EL (cell line): ENCODE measurements at places on chromosomes 7 and 10.
A peak's percentile ranks its signal among the peaks of the same experiment; 100 is the strongest.

GRCh38 chr10:90884431-90884830 is 12.7 kb downstream of the RPP30 start:
- DNase-seq, result peak; percentile 41

DNA sequence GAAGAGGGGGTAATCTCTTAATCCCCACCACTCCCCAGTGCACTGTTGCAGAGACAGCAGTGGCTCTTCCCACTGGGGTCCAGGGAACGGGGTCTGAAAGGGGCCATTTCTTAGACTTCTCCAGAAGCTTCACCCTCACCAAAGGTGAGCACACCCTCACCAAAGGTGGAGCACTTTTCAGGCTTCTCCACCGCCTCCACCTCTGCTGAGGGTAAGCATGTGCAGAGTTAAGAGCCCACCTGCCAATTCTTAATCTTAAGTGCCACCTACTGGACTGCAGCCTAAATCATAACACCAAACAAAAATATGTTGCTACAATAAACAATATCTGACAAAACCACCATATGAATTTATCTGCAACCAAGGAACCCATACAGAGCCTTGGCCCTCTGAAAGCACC is 27.0 kb downstream of the SNX13 start:
- DNase-seq, result no peak

DNA sequence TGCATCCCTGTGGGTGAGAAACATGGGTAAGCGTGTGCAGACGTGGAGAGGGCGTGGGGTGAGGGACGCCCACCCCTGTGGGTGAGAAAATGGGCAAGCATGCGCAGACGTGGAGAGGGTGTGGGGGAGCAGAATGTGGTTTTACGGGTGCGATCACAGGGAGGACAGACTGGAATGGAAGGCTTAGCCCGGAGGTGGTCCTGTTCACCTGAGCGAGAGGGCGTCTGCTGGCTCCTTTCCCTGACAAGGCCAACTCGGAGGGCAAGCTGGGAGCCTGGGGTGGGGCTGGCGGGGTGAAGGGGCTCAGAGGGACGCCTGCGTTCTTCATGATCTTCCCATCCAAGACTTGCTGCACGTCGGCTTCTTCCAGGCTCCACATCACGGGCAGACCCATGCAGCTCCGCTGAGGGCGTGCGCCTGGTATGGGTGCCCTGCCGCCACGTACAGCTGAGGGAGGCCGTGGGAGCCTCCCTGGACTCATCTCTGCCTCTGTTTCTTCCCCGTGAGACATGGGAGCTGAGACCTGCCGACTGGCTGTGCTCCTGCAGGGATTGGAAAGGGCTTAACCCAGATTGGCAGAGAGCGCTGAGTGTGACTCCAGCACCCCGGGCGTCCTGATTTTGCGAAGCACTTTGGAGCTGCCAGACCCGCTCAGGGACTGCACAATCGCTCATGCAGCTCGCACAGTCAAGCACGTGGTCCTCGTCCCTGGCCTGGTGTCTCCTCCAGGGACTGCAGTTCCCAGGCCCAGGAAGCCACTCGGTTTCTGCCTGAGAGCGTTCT is 74.3 kb upstream of the SHH start:
- DNase-seq, result no peak

GRCh38 chr10:62424026-62424425 is 49.9 kb downstream of the ZNF365 start:
- DNase-seq, result no peak

DNA sequence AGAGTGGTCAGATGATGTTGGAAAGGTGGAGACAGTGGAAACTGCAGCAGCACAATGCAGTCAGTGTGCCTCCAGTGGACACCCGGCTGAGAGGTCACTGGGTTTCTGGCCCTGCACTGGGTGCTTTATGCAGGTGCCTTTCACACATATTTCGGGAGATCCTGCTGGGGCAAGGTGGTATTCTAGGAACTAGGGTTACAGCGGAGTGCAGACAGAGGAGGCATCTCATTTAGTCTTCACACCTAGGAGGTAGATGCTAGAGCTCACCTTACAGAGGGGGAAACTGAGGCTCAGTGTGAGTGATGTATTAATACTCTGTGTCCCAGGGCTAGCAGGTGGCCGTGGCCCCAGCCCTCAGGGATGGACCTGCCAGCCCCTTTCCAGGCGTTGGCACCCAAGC is 103.9 kb upstream of the KCTD7 start:
- DNase-seq, result no peak

DNA sequence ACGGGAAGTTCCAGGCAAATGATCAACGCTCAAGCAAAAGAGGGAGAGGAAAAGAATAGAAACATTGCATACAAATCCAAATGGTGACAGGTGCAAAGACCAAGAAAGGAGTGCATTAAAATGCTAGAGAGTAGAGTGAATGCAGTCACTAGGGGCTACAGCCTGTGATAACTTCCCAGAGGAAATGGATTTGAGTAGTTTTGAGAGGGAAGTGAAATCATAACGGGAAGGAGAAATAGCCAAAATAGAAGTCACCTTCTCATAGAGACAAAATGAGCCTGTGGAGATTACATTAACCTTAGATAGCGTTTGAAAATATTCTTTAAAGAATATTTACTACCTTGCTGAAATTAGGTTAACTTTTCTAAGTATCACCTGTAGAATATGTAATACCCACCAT is 26.5 kb downstream of the NUP42 start:
- DNase-seq, result no peak

DNA sequence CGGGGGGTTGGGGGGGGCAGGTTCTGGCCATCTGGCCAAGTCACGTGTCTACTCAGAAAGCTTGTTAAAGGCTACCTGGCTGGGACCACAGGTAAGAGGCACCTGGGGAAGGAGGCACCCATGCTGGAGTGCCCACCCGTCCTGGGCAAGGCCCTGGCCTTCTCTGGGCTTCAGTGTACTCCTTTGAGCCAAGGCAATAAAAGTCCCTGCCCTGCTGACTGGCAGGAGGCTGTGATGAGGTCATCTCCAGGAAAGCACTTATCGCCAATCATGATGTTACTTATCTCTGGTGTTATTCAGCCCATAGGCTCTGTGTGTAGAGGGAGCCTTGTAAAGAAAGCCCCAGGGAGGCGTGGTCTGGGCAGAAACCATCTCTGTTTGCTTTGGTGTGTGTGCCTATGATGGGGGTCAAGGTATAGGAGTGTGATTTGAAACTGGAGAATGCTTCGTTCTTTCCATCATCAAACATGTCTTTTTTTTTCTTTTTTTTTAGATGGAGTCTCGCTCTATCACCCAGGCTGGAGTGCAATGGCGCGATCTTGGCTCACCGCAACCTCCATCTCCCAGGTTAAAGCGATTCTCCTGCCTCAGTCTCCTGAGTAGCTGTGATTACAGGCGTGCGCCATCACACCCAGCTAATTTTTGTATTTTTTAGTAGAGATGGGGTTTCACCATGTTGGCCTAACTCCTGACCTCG is 2.5 kb upstream of the CLDN4 start:
- peak; percentile 79 for DNase-seq

DNA sequence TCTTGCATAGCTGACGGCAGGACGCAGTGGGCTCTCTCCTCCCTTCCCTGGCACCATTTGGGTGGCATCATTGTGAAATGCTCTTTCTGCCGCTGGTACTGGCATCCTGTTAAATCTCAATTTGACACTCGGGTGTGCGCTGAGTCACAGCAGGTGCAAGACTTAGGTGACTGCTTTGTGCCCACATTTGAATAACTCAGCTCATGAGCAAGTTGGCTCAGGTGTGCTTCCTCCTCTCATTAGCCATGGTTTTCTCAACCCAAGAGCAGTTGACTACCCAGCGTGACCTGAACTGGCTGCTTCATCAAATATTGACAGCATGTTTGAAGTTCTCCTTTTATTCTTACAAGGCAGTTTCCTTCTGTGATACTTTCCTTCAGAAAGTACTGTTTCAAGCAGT is 24.6 kb upstream of the NFE2L3 start:
- no peak for DNase-seq

- DNase-seq, result no peak
These were observed 54.7 kb upstream of the MRLN start for GRCh38 chr10:59807629-59808620.
